ENCODE measurements at places on chromosomes 11 and 22.

- DNase-seq, result no peak
Measured at GRCh38 chr22:19103880-19104821, 18.1 kb downstream of the DGCR2 start.

DNA sequence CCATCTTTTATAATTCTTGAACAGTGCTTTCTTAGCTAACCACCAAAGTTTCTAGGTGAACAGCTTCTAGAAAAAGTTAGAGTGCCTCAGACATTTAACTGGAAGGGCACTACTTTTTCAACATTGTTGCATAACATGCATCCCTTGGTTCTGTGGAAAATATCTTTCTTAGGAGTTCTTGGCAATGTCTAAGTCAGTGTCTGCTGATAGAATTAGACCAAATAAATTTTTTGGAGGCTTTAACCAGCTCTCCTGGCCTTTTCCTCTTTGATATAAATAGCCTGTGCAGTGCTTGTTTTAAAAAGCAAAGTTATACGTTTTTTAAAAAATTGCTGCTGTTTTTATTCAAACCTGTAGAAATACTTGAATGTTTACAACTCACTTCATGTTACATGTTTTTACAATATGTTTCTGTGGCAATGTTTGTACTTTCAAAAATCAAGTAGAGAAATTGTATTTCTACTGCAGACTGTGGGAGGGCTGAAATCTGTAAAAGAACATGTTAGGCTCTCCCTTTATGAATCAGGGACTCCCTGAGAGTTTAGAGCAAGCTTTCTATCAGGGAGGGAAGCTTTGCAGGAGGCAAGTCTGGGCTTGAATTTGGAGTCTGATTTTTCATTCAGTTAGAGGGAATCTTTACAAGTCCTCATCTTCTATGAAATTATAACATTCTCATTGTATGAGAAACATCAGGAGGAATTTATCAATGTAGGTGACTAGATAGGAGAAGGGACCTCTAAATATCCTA, 16.3 kb upstream of the PANX1 start:
- DNase-seq, result no peak

- DNase-seq, result no peak
Measured at GRCh38 chr11:28822576-28822975, 714.4 kb downstream of the METTL15 start.

- DNase-seq, result peak; percentile 65
Measured at GRCh38 chr11:31237819-31238760, 131.4 kb downstream of the DCDC1 start.

- DNase-seq, result no peak
Measured at GRCh38 chr11:128405714-128406662, 181.4 kb downstream of the ETS1 start.

DNA sequence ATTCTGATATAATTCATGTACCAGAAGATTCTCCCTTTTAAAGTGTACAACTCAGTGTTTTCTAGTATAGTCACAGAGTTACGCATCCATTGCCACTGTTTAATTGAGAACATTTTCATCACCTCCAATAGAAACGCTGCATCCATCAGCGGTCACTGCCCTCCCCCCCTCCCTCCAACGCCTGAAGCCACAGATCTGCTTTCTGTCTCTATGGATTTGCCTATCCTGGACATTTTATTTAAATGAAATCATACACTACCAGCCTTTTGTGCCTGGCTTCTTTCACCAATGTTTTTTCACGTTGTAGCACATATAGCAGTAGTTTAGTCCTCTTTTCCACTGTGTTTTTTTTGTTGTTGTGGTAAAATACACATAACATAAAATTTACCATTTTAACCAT, 22.8 kb downstream of the TCP11L1 start:
- no peak for DNase-seq

DNA sequence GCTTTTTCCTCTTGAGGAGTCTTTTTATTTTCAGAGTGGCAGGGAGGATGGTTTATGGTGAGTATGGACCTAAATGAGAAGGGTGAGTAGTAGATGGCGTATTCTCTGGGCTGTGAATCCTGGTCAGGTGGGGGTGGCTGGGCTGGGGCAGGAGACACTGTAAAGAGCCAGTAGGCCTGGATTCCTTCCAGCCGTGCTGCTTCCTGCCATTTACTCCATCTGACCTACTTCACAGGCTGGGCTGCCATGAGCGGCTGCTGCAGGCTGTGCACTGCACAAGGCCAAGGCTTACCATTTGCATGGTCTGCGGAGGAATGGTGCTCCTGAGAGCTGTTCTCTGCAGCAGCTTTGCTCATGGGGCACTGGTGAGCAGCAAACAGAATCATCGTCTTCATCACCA, 297.6 kb downstream of the KIRREL3 start:
- DNase-seq, result no peak

DNA sequence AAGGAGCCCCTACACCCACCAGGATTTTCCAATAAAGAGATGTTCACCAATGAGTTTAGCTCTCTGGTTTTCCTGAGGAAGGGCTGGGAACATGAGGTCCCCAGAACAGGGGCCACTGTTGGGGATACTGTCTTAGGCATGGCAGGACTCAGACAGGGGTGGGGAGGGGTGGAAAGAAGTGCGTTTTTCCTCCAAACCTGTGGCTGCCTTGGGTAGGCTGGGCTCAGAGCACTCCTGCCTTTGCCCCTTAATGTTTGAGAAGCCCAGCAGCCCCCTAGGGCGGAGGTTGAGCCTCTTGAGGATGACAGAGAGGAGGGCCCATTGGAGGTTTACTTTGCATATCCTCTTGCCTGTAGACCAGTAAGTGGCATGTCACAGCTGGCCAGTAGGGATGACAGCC, 10.6 kb downstream of the MTFP1 start:
- no peak for DNase-seq

DNA sequence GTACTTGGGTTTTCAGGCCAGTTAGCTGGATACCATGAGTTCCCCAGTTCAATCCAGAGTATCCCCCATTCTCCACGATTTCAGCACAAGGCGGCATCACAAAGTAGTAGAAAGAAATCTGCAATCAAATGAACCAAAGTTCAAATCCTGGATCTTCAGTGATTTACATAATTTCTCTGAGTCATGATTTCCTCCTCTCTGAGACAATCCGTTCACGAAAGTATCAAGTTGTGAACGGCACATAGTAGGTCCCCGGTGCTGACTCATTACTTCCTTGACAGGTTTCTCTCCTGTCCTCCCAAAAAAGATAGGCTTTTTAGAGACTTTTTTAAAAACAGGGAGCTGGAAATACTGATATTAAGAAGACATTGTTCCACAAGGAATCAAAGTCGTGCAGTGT, 69.1 kb upstream of the AKIP1 start:
- DNase-seq, result no peak

DNA sequence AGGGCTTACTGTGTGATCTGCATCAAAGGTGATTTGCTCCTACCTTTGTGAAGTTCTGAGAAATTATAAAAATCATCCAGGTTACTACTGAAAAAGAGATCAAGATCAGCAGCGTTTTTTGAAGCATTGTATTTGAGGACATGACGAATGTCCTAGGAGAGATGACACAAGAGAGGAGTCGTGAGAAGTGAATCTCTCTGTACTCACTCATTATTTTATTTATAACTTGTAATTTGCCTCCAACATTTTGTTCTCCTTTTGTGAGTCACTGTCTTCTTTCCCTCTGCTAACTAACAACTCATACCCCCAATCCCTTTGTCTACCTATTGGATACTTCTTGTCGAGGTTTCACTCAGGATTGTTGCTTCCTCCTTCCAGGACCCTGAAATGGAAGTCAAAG, 8.6 kb downstream of the NXPE1 start:
- DNase-seq, result no peak

- no peak for DNase-seq
Measured at GRCh38 chr22:22787151-22787550, 100.5 kb upstream of the IGLL5 start.

GRCh38 chr22:43881091-43882061, 10.4 kb downstream of the PNPLA5 start:
- no peak for DNase-seq

DNA sequence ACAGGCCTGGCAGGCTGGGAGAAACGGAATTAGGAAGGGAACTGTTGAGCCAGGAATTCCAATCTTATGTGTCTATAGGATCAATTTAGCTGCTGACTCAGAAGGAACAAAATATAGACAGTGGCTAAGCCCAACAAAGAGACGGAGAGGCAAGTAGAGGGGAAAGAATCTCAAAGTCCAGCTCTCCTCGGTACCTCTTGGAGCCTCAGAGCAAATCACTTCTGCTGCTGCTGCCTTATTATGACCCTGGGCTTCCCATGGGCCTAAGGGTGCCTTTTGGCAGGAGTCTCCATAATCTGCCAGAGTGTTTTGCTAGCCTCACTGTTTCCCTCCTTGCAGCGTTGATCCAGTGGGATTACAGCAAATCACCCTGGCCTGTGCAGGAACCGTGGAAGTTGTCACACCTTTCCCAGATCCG, 31.7 kb downstream of the PAX6 start:
- DNase-seq, result no peak

- DNase-seq, result no peak
Measured at GRCh38 chr11:64826578-64827450, 16.5 kb upstream of the MEN1 start.

DNA sequence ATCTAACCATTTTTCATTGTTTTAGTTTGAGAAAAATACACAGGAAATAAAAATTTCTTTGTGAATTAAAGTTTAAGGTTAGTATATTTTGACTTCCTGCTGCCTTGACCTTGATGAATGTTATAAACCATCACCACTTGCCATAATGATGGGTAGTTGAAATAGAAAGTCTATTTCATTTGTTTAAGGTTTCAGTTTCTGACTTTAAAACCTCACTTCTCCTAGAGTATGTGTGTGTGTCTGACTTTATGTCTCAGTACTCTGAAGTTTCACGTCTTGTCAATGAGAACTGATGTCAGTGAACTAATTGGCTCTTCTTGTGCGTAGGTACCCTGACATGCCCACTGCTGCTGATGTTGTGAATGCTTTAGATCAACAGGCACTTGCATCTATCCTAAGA, 188.2 kb downstream of the METTL15 start:
- no peak for DNase-seq

DNA sequence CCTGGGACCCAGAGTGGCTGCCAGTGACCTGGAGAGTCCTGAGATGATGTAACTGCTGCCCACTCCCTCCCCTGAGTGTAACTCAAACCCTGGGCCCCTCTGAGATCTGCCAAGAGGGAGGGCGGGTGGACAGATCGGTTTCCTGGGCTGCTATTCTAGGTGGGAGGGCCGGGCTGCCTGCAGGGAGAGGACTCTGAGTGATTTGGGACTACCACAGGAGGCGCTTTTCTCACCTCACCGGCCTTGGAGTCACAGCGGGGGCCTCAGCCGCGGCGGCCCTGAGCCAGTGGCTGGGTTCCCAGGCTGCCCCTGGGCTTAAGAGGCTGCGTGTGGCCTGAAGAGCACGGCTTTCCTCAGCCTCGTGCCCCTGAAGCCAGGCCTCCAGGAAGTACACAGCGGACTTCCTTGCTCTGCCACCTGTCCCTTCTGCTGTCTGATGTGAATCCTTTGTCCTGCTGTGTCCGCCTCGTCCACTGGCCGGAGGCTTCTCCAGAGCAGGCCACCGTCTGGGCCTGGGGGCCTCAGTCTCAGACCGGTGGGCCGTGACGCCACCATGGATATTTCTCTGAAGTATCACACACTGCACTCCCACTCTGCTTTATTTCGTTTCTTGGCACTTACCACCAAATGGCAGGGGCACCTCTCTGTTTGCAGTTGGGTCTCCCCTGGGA, 11.5 kb downstream of the RELT start:
- DNase-seq, result no peak

DNA sequence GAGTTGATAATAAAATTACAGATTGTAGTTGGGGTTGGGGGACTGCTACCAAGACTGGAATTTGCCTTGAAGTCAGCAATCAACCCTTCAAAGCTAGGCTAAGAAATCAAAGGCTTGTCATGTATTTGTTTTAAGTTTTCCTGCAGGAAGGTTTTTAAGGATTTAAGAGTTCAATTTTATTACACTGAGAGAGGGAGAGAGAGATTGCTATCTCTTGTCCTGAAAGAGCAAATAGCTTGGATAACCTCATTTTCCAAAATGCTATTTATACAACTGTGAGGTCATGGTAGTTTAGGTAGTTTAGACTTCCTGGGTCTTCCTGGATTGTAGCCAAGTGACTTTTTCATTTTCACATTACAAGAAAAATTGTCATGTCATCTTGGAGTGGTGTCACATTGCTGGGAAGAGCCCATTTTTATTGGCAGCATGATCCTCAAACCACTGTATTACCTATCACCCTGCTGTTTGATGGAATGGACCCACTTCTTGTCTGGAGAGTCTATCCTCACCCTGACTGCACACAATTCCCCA, 10.1 kb upstream of the PRSS23 start:
- DNase-seq, result no peak

DNA sequence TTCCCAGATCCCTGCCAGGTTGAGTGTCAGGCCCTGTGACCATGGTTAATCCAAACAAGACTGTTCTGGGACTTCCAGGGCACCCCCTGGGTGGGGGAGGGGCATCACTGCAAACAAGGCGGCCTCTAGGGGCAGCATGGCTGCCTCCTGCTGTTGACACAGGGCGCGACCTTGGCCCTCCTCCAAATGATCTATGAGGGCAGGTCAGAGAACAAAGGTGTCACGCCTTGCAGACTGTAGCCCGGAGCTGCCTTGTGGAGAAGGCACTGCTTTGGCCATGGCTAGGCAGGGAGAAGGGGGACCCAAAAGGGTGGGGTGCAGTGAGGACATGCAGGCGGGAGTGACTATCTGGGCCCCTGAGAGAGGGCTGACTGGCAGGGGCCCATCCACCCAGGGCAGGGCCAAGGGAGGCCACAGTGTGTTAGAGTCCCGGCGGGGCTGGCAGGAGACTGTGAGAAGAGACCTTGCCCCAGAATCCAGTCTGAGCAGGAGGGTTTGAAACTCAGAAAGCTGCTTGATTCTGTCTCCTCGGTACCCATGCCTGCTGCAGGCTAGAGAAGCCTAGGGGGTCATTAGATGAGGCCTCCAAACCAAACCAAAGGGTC, 35.6 kb downstream of the KCNC1 start:
- DNase-seq, result no peak

- no peak for DNase-seq
Measured at GRCh38 chr11:126181939-126182730, 29.3 kb downstream of the RPUSD4 start.
